Natural killer cell treated with Interleukin-12 subunit alpha and Interleukin-12 subunit beta and Interleukin-15 and Interleukin-18, amount 100 ng/mL, for 72 hours (primary cell): ENCODE measurements at places on chromosomes 16 and 17. TPM values are rescaled to one million over a fixed set of nuclear protein-coding genes. Genes with fewer than 3 reads are reported as not detected.

UNC119 gene
- 135 TPM for total RNA-seq

DNA sequence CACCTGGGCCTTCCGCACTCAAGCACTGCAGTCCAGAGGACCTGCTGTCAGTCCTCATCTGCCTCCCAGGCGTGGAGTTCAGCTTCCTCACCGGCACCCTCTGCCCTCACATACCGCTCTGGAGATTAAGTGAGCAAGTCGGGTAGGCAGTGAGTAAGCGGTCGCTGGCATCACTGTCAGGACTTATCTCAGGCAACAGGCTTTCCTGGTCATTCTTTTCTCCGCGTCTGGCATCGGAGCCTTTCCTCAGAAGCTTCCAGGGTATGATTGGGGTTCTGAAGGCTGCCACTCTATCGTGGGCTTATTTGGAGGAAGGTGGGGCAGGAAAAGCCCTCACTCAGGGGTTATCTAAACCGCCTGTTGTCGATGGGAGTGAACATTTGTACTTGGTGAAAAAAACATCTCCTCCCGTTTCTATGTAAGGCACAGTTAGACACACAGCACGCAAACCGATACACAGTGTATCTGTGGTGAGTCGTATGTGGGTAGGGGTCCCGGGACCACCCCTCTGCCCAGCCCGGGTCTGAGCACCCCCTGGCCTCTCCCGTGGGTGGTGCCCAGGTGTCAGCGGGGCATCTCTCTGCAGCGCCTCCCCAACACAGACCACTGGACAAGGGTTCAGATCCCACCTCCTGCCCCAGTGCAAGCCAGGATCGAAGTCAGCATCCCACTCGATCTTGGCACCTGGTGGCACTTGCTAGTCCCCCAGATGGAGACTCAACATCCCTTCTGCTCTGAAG is 92.5 kb upstream of the PLCG2 start:
- no peak for DNase-seq

DNA sequence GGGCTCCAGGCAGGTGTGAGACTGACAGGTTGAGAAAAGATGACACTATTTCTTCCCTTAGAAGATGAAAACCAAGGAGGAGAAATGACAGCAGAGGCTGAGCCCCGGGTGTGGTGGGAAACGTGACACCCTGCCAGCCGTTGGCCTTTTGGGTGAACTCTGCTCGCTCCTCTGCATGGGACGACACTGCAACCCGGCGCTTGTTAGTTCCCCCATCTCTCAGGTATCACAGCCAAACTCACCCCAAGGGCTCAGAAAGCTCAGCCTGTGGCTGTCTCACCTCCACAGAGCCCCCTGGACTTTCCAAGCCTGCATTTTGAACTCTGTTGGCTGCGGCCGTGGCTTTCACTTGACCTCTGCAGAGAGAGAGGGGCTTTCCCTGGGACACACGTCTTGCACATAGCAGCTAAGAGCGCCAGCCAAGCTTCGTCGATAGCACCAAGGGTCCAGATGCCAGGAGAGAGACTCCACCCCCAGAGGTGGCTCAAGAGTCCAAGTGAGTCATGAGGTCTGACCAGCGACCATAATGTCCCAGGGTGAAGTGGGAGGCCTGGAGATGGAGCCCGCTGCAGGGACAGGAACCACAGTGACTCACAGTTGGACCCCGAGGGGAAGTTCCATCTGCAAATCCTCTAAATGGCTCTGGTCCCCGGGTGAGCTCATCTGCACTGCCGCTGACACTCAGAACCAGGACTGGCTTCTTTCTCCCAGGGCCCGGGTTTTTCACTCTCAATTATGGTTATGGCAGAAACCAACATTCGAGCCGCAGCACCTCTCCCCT is 301.9 kb downstream of the SOX9 start:
- no peak for DNase-seq

DNA sequence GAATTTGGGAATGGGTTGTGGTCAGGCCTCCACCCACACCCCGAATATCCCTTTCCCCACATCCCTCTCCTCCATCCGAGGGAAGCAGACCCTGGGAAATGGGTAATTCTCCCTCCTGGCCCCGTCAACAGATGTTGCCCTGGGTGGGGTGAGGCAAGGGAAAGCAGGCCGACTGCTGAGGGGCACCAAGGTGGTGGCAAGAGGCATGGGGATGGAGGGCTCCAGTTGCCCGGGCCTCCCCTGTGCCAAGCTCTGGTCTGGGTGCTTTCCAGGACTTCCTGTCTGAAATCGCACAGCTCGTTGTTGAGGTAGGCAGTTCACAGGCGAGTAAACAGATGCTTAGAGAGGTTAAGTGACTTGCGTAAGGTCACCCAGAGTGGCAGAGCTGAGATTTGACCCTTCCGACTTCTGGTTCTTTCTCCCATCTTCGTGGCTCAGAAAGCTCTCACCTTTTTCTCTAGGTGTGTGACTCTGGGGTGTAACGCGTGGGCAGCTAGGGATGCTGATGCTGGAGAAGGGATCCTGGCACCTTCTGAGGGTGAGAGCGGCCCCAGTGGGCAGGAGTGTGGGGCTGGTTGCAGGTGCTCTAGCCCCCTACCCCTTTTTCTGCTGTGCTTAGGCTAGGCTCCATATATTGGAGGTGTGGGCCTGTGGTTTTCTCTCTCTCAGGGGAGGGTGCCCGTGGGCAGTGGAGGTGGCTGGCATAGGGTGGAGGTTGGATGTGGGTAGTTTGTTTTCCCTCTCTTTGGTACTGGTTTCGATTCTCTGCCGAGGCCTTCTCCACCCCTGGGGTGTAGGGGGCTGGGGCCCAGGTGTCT is 17.2 kb downstream of the RARA start:
- peak; percentile 75 for DNase-seq

GRCh38 chr17:5286846-5287245 is 4.8 kb downstream of the RABEP1 start:
- no peak for DNase-seq

- DNase-seq, result no peak
Observed at GRCh38 chr17:6413065-6413464, 21.9 kb downstream of the AIPL1 start.

GRCh38 chr17:38563362-38564253 is 42.1 kb downstream of the SRCIN1 start:
- DNase-seq, result no peak
